Lung microvascular endothelial cell (primary cell): ENCODE measurements at places on chromosomes 6 and 20. TPM values are rescaled to one million over a fixed set of nuclear protein-coding genes. Genes with fewer than 3 reads are reported as not detected.

GRCh38 chr6:44256775-44257024 lies 628 bp downstream of the SLC35B2 start:
- DNase-seq = no peak

- DNase-seq = no peak
Measured at GRCh38 chr6:101550451-101550850, 156.9 kb downstream of the GRIK2 start.

- DNase-seq = no peak
Measured at GRCh38 chr6:24799541-24799915, 811 bp upstream of the ARMH2 start.

DNA sequence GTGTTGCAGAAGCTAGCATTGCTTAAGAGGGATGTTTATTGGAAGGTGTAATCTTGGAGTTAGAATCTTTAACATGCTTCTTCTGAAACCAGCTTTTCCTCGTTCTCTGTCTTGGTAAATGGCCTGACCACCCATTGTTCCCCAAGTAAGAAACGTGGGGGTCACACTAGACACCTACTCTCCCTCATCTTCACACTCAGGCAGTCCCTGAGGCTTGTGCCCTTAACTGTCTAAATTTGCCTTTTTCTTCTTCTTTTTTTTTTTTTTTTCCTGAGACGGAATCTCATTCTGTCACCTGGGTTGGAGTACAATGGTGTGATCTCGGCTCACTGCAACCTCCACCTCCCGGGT lies 16.2 kb upstream of the ARFGEF2 start:
- no peak for DNase-seq

- no peak for DNase-seq
Measured at GRCh38 chr6:44735630-44735963, 348.1 kb downstream of the CDC5L start.

DNA sequence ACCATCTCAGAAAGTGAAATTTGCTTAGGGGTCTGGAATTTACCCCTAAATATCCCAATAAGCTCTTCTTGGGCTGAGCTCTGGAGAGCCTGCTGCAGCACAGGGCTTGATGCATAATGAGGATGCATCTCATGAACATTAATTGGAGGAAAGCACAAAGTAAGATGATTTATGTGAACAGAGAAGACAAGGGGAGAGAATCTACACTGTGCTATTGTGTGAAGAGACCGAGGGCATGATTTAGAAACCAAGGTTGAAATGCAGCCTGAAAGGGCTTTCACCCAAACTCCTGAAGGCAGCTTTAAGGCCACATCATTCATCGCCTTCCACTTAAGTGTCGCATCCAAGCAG lies 27.8 kb upstream of the GPR63 start:
- DNase-seq = no peak

GRCh38 chr20:25276533-25277050 lies 28.7 kb downstream of the PYGB start:
- no peak for DNase-seq

GRCh38 chr6:149138699-149139294 lies 178.7 kb upstream of the TAB2 start:
- DNase-seq = no peak

DNA sequence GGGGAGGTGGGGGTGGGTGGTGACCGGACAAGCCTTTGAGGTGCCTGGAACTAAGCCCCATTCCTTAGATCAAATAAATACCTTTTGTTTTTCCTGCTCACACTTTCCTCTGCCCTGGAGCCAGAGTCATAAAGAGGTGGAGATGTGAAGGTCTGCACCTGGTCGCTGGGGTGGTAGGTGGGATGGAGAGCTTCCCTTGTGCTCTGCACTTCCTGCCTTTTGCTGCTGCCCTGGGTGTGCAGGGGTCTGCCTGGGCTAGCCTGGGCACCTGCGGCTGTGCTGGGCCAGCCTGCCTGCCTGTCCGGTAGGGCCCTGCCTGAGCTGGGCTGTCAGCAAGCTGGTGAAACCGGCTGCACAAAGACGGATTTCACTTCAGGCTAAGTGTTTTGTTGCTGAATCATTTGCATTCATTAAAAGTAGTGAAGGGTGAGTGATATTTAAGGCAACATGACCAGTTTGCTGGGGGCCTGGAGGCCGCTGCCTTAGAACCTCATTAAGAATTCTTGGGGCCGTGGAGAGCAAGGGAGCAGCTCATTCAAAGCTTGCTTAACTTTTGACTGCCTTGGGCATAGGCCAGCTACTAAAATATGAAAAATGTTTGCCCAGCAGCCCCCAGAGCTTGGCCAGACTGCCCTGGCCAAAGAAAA lies 20.5 kb downstream of the PTK7 start:
- DNase-seq = peak; percentile 45

- DNase-seq = no peak
Measured at GRCh38 chr6:26336355-26337198, 28.4 kb upstream of the BTN3A2 start.

DNA sequence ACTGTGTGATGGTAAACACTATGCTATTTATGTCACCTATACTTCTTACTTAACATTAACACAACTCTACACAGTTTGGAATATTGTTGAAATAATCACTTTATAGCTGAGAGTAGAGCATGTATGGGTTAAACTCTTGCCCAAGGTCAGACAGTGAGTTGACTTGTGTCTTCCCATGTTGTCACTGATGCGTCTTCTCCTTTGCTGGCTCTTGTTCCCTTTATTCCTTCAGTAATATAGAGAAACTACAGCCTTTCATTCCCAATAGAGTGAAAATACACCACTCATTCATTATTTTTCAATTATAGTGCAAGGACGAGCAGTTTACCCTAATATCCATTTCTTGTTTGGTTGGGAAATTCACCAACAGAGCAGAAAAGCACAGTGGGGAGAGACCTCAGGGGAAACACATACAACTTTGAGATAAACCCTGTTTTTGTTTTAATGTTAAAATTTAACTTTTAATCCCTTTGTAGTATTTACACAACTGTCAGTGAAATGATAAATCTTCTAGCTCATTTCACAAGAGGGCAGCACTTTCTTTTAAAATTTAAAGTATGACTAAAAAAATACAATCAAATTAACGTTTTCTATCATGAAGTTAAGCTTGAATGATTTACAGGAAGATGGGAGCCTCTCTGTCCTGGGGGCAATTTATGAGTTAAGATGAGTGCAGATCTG lies 363.0 kb downstream of the UTRN start:
- DNase-seq = no peak

DNA sequence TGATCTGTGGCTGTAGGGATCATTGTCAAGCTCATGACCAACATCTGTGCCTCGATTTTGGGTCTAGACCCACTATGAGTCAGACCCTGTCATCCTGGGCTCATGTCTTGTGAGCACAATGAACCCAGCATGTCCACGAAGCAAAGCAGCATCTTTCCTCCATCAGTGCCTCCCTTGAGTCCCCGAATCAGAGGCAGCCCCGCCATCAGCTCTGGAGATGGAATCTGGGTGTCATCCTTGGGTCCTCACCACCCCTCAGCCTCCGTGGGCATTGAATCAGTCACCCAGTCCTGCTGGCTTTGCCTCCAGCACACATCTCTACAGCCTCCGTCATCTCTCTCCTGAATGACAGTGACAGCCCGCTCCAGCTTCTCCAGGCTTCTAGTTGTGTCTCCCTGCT lies 56.9 kb downstream of the CHMP4B start:
- DNase-seq = no peak

- DNase-seq = no peak
Measured at GRCh38 chr20:49835031-49835430, 22.4 kb downstream of the SLC9A8 start.

DNA sequence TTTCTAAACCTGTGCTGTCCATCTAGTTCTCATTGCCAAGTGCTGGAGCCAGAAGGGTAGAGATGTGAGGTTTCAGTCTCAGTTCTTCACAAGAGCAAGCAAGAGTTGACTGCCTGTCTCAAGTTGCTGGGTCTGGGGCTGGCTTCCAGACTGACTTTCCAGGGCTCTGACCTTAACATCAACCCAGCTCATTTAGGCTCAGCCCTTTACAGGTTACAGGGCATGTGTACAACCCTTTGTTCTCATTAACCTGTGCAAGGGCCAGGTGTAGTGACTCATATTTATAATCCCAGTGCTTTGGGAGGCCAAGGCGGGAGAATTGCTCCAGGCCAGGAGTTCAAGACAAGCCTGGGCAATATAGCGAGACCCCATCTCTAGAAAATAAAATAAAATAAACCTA lies 30.6 kb downstream of the FITM2 start:
- no peak for DNase-seq

DNA sequence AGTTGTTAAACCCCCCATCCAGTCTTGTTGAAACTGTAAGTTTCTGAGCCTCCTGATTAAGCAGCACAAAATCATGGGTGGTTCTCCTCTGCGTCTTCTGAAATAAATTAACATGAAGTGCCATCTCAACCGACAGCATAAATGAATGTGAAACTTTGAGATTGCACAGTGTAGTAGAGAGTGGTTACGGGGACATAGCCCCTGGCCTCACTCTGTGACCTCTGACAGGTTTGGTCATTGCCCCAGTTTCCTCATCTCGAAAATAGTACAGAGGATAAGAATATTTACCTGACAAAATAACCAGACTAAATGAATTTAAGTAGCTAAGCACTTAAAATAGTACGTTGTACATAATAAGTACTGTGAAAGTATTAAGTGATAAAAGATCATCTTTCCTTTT lies 19.1 kb downstream of the NKX2-4 start:
- no peak for DNase-seq

- no peak for DNase-seq
Measured at GRCh38 chr20:10832141-10832540, 158.3 kb upstream of the JAG1 start.

DNA sequence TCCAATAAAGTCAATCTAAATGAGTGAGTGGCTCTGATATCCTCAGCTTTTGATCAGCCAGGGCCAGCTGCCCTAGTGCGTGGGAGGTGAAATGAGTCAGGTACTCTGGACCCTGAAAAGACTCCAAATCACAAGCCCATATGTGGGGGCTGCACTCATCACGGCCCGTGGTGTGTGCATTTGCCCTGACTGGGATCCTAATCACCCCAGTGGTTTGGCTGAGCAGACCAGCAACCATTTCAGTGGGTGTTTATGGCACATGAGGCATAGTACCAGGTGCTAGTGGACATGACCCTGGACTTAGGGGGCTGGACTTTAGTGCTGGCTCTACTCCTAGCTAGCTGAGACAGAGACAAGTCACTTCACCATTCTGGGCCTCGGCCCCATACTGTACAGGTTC lies 39.4 kb downstream of the SCML4 start:
- no peak for DNase-seq

GRCh38 chr6:100240798-100241197 lies 223.9 kb downstream of the SIM1 start:
- no peak for DNase-seq

DNA sequence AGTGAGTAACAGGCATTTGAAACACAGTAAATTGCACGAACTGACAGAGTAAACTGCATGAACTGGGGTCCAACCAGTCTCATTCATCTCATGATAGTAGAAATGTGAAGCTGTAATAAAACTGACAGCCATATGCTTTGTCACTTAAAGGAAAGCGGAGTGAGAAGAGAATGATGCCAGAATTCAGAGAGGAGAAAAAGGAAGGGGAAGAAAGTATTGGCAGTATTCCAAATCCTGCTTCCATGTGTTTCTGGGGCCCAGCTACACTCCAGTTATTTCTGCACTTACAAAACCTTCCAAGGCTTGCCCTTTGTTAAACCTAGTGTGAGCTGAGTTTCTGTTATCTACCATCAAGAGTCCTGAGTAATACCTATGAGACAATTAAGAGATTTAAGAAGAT lies 17.2 kb downstream of the SNX14 start:
- peak; percentile 23 for DNase-seq

DNA sequence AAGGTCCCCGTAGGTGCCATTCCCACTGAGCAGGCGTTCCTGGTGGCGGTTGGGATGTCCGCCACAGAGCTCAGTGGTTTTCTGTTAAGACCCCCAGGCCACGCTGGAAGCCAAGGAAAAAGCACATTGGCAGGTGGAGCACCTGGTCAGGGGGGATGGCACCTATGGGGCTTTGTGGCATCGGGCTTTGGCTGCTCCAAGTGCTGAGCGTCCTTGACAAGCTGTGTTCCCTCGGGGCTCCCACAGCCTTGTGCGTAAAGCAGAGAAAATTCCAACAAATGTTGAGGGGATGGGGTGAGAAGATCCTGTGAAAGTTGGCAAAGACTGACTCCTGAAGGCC lies 135.4 kb downstream of the JPH2 start:
- DNase-seq = no peak

DNA sequence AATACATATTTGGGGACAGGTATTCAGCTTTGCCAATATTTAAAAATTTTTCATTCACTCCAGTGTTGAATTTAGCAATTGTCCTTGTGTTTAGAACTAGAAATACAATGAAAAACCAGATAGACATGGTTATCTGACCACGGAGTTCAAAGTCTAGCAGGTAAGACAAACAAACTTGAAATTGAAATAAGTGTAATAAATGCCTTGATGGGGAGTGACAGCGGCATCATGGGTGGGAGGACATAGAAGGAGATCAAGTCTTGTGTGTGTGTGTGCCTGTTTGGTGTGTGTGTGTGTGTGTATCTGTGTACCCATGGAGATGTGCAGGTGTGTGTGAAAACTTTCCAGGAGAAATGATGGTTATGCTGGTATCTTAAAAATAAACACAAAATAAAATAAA lies 750.0 kb upstream of the CITED2 start:
- no peak for DNase-seq

GRCh38 chr6:134588267-134588666 lies 270.4 kb upstream of the SGK1 start:
- DNase-seq = no peak

- no peak for DNase-seq
Measured at GRCh38 chr20:39946053-39946810, 742.8 kb downstream of the MAFB start.

DNA sequence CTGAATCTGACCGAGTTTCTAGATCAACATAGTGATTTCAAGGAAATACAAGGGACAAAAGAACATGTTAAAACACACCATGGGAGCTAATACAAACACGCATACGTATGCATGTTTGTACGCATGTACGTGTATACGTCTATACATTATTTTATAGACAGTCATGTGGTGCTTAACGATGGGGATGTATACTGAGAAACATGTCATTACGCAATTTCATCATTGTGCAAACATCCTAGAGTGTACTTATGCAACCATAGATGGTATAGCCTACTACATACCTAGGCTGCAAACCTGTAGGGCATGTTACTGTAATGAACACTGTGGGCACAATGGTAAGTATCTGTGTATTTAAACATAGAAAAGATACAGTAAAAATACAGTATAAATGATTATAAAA lies 25.0 kb upstream of the NELFCD start:
- no peak for DNase-seq

- peak; percentile 84 for DNase-seq
Measured at GRCh38 chr6:134287859-134288537, 29.9 kb downstream of the SGK1 start.

GRCh38 chr6:99111590-99111989 lies 163.8 kb upstream of the FBXL4 start:
- no peak for DNase-seq

GRCh38 chr6:145235207-145235606 lies 500.1 kb downstream of the EPM2A start:
- no peak for DNase-seq

Gene VSTM2L
- total RNA-seq = under 0.01 TPM in 2 replicates

Gene TFAP2D
- total RNA-seq = not detected in 2 replicates

Gene CST7
- total RNA-seq = not detected in 2 replicates

Gene ACOT13
- total RNA-seq = 3.2 and 3.9 TPM in 2 replicates

Gene EYA2
- not detected in 2 replicates for total RNA-seq

Gene HRH3
- total RNA-seq = not detected in 2 replicates

Gene GJA10
- not detected in 2 replicates for total RNA-seq
